ENCODE measurements at places on chromosomes 3 and 15.

- H3K4me3 ChIP-seq = no peak overlapping the region
- DNase-seq = no peak
- no peaks in the 10 kb centered on the region for H3K36me3 ChIP-seq
These were observed 14.9 kb downstream of the KBTBD12 start for GRCh38 chr3:127929818-127930413.

- no peaks in the 10 kb centered on the region for H3K36me3 ChIP-seq
- no peaks in the 10 kb centered on the region for H3K27me3 ChIP-seq
- DNase-seq = no peak
- H3K4me1 ChIP-seq = no peaks in the 10 kb centered on the region
These were observed 159.9 kb upstream of the SLC2A2 start for GRCh38 chr3:171186383-171186782.

DNA sequence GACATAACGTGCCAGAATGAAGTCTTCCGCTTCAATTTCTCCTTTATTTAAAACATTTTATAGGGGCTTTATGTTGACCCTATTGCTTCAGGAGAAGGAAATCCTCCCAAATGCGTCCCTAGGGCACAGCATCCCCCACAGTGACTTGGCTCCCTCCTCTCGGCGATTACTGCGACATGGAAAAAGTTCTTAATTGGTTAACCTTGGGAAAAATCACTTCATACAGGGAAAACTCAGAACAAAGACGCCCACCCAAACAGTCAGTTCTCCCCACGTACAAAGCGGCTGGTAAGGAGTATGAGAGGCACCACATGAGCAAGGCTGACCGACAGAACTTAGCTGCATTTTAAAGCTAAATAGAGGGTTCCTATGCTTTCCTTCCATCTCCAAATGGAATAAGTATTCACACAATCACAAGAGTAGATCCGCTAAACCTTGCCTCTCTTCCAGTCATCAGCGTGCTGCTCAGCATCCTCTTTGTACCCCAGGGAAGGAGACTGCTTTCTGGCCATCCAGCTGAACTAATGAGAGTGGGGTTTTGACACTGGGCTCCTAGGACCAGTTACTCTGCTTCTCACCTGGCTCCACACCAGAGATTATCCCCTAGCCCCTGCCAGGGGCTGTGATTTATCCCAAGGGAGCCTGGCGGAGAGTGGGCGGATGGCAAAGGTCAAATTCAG lies 415.3 kb upstream of the WNT5A start:
- no peaks in the 10 kb centered on the region for H3K27me3 ChIP-seq
- no peaks in the 10 kb centered on the region for H3K4me1 ChIP-seq
- no peak overlapping the region for H3K4me3 ChIP-seq
- no peak overlapping the region for H3K27ac ChIP-seq

- no peaks in the 10 kb centered on the region for H3K4me1 ChIP-seq
- peaks cover 23% of the 10 kb centered on the region for H3K36me3 ChIP-seq
- no peak overlapping the region for H3K4me3 ChIP-seq
- no peak for DNase-seq
- no peaks in the 10 kb centered on the region for H3K27me3 ChIP-seq
These were observed 80.0 kb downstream of the USP13 start for GRCh38 chr3:179732661-179733348.

DNA sequence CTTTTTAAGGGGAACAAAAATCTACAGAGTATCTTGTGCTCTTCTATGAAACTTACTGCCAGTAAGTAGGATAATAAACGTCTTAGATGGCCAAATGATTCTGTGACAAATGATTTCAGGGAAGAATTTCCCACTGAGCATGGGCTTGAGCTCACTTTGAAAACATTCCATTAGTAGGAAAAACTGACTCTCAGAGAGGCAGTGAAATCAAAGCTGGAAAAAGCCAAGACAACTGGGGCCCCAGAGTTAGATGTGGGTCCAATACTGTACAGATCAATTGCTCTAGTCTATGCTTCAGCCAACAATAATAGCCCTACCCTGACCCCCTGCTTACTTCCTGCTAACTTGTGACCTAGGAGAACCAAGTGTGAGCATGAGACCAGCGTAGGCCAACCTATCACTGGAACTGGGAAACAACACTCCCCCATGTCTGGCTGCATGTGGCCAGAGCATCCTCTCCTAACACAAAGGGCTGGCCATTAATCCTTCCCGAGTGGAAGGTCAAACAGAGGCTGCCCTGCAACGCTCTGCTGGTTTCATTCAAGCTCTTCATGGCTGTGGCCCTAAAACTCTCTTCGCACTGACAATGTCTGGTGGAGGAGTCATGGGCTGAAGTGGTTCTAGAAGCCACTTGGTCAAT lies 68.8 kb downstream of the FOXB1 start:
- H3K27ac ChIP-seq = no peak overlapping the region
- no peaks in the 10 kb centered on the region for H3K4me1 ChIP-seq
- no peaks in the 10 kb centered on the region for H3K36me3 ChIP-seq
- no peaks in the 10 kb centered on the region for H3K27me3 ChIP-seq
- no peak for DNase-seq

- no peak overlapping the region for H3K27ac ChIP-seq
- no peaks in the 10 kb centered on the region for H3K4me1 ChIP-seq
- H3K4me3 ChIP-seq = no peak overlapping the region
These were observed 79.8 kb upstream of the PSMD6 start for GRCh38 chr3:64103131-64103530.

DNA sequence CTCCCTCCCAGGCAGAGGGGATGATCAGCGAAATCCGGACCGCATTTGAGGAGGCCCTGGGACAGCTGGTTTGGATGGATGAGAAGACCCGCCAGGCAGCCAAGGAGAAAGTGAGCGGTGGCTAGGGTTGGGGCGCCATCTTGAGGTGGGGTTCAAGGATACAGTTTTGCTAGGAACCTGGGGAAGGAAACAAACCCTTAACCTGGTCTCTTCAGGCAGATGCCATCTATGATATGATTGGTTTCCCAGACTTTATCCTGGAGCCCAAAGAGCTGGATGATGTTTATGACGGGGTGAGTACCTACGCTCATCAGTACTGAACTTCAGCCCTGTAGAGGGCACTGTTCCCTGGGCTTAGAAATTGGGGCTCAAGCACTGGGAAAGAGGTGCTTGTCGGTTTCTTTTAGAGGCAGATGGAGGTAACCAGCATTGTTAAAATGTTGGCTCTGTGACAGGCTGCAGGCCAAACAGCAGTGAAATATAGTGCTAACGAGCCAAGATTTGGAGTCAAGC lies 9.6 kb upstream of the PSMD2 start:
- H3K4me1 ChIP-seq = peaks cover 2% of the 10 kb centered on the region
- H3K27me3 ChIP-seq = no peaks in the 10 kb centered on the region
- H3K36me3 ChIP-seq = no peaks in the 10 kb centered on the region
- H3K27ac ChIP-seq = no peak overlapping the region

- H3K27ac ChIP-seq = no peak overlapping the region
- no peak for DNase-seq
- H3K4me1 ChIP-seq = no peaks in the 10 kb centered on the region
- no peaks in the 10 kb centered on the region for H3K36me3 ChIP-seq
- H3K4me3 ChIP-seq = no peak overlapping the region
These were observed 739.6 kb downstream of the NAALADL2 start for GRCh38 chr3:175598740-175599139.

- H3K36me3 ChIP-seq = no peaks in the 10 kb centered on the region
- no peaks in the 10 kb centered on the region for H3K27me3 ChIP-seq
- no peak overlapping the region for H3K4me3 ChIP-seq
- H3K4me1 ChIP-seq = no peaks in the 10 kb centered on the region
These were observed 210.9 kb upstream of the KCNMB2 start for GRCh38 chr3:178325330-178325729.

- no peak overlapping the region for H3K4me3 ChIP-seq
- no peak for DNase-seq
- H3K36me3 ChIP-seq = no peaks in the 10 kb centered on the region
- no peaks in the 10 kb centered on the region for H3K4me1 ChIP-seq
- no peak overlapping the region for H3K27ac ChIP-seq
- no peaks in the 10 kb centered on the region for H3K27me3 ChIP-seq
These were observed 130.1 kb upstream of the PRICKLE2 start for GRCh38 chr3:64355401-64355807.

GRCh38 chr3:47083786-47084185 lies 80.1 kb downstream of the SETD2 start:
- no peaks in the 10 kb centered on the region for H3K27me3 ChIP-seq
- H3K27ac ChIP-seq = no peak overlapping the region
- H3K4me1 ChIP-seq = no peaks in the 10 kb centered on the region
- H3K4me3 ChIP-seq = no peak overlapping the region

DNA sequence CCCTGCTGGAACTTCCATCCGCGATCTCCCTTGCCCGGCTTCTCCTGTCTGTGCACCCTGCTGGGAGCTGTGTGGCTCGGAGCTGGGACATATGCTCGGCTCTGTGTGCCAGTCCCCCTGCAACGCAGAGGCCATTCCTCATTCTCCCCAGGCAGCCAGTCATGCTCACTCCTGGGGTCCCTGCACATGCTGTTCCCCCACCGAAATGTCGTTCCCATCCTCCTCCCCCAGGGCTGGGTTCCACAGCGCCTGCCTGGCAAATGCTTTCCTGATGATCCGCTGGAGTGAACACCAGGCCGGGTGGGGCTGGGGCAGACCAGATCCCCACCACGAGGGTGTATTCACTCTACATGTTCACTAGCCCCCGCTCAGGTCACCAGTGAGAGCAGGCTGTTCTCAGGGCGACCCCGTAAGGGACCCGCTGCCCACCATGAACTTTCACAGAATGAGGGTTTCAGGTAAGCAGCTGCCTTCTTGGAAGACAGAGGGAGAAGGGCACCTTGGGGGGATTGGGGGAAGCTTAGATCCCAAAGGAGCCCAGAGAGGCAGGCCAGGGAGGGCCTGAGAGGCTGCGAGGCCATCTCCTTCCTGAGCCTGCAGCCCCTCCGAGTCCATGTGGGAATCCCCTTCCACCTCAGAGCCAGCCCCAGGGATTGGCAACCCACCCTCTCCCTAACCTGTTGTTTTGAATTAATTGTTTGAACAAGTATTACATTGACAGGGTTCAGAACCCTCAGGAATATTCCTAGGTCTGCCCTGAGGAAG lies 88.7 kb upstream of the IQSEC1 start:
- DNase-seq = no peak
- no peak overlapping the region for H3K27ac ChIP-seq
- no peaks in the 10 kb centered on the region for H3K27me3 ChIP-seq
- no peaks in the 10 kb centered on the region for H3K4me1 ChIP-seq
- peaks cover 2% of the 10 kb centered on the region for H3K36me3 ChIP-seq

GRCh38 chr3:23829242-23829934 lies 23.6 kb downstream of the UBE2E1 start:
- H3K4me3 ChIP-seq = no peak overlapping the region
- H3K36me3 ChIP-seq = peaks cover 14% of the 10 kb centered on the region
- peak; percentile 61 for DNase-seq
- H3K27me3 ChIP-seq = no peaks in the 10 kb centered on the region

- no peak overlapping the region for H3K4me3 ChIP-seq
- H3K27me3 ChIP-seq = no peaks in the 10 kb centered on the region
- H3K36me3 ChIP-seq = no peaks in the 10 kb centered on the region
- no peak overlapping the region for H3K27ac ChIP-seq
These were observed 66.8 kb upstream of the C2CD4B start for GRCh38 chr15:62231856-62232255.

- no peak for DNase-seq
- H3K36me3 ChIP-seq = no peaks in the 10 kb centered on the region
- H3K4me1 ChIP-seq = peaks cover 9% of the 10 kb centered on the region
- H3K27ac ChIP-seq = no peak overlapping the region
- no peak overlapping the region for H3K4me3 ChIP-seq
These were observed 141.3 kb upstream of the ATP2B2 start for GRCh38 chr3:10646531-10647335.

DNA sequence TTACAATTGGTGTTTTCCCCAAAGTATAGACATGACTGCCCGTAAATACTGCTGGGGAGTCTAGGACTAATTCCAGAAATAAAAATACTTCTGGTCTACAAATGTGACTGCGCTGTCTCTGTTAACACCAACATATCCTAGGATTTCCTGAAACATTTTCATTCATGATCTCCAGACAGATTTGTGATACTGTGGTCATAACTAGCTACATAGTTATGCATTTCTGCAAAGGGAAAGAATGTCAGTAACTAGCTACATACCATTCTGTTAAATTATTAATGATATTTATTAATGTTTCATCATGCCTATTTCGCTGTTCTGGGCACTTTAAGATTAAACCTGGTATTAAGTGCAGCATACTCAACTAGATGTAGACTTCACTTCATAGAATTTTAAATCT lies 33.3 kb downstream of the SETD5 start:
- H3K4me3 ChIP-seq = no peak overlapping the region
- H3K36me3 ChIP-seq = peaks cover 86% of the 10 kb centered on the region
- no peak overlapping the region for H3K27ac ChIP-seq
- no peaks in the 10 kb centered on the region for H3K27me3 ChIP-seq
- no peak for DNase-seq
- peaks cover 20% of the 10 kb centered on the region for H3K4me1 ChIP-seq

DNA sequence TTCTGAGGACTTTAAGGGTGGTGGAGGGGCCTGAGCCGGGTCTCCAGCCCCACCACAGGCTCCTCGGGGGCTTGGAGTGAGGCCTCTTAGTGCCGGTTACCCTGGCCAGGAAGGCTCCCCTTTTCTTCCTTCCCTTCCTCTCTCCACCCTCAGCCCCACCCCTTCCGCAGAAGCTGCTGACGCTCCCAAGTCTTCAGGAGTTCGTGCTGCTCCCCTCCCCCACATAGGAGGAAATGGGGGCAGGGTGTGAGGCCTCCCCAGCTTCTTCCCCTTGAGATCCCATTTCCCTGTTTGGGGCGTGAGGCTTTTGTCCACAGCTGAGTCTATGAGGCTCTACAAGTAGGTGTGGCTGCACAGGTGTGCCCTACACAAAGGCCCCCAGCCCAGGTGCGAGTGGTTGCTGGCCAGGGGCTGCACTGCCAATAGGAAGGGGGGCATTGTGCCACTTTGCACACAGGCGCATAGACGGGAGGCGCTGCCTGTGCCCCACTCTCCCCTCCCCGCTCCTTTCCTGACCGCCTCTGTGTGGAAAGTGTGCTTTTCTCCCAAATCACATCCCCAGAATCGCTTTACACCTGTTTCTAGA lies 915 bp upstream of the CALML4 start:
- H3K4me3 ChIP-seq = no peak overlapping the region
- DNase-seq = no peak
- no peaks in the 10 kb centered on the region for H3K27me3 ChIP-seq

- no peak for DNase-seq
- no peaks in the 10 kb centered on the region for H3K36me3 ChIP-seq
- H3K27ac ChIP-seq = no peak overlapping the region
- H3K4me1 ChIP-seq = no peaks in the 10 kb centered on the region
- no peaks in the 10 kb centered on the region for H3K27me3 ChIP-seq
These were observed 135.7 kb downstream of the EBLN2 start for GRCh38 chr3:73197187-73197586.

DNA sequence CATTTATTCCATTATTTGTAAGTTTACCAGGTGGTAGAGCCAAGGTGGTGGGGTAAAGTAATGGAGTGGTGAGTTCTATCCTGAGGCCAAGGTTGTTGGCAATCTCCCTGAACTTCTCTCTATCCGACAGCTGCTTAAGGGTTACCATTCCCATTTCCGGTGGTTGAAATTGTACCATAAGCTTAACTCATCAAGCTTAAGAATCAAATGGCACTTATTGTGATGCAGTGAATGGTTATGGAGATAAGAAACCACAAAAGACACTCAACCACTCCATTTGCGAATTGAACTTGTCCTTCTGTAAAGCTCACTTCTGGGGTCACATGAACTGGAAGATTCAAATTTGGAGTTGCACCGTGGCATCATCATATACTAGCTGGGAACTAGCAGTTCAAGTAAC lies 287.4 kb upstream of the SLCO3A1 start:
- no peak for DNase-seq
- no peak overlapping the region for H3K4me3 ChIP-seq
- no peaks in the 10 kb centered on the region for H3K36me3 ChIP-seq
- H3K27ac ChIP-seq = no peak overlapping the region

Measured in Karpas-422 (cell line).